Diencephalon (tissue), 1 donor: ENCODE measurements at places on chromosomes 5 and 9. TPM values are rescaled to one million over a fixed set of nuclear protein-coding genes. Genes with fewer than 3 reads are reported as not detected.

Gene PCDHGA9
- total RNA-seq, result 14.3 TPM

Gene FBN2
- total RNA-seq, result 9.0 TPM

Gene DIMT1
- 15.2 TPM for total RNA-seq

Gene PCDHGB1
- 10.4 TPM for total RNA-seq

Gene ADGRD2
- total RNA-seq, result 0.46 TPM

Gene SEMA4D
- total RNA-seq, result 24.7 TPM

Gene RNF180
- total RNA-seq, result 110 TPM
